ENCODE measurements at places on chromosomes 7 and 10. TPM values are rescaled to one million over a fixed set of nuclear protein-coding genes. Genes with fewer than 3 reads are reported as not detected.

ANKRD61 gene
- total RNA-seq: 0.26 TPM

SLC26A3 gene
- not detected for total RNA-seq

TAX1BP1 gene
- 75.1 TPM for total RNA-seq

DCLRE1C gene
- total RNA-seq: 6.6 TPM

EPO gene
- not detected for total RNA-seq

Measured in A549 treated with dexamethasone at 1 μM for 4 hours (cell line).